Diencephalon (tissue), 1 donor: ENCODE measurements at places on chromosomes 12 and 14. TPM values are rescaled to one million over a fixed set of nuclear protein-coding genes. Genes with fewer than 3 reads are reported as not detected.

MYRFL gene
- 1.4 TPM for total RNA-seq

CBLN3 gene
- total RNA-seq: 0.46 TPM

TSPAN19 gene
- total RNA-seq: 0.92 TPM

TOMM20L gene
- total RNA-seq: not detected

IL22 gene
- total RNA-seq: not detected

KSR2 gene
- 7.2 TPM for total RNA-seq

SLC25A47 gene
- not detected for total RNA-seq

LBHD2 gene
- 1.2 TPM for total RNA-seq

BIN2 gene
- 2.3 TPM for total RNA-seq

MUCL1 gene
- total RNA-seq: not detected

ST8SIA1 gene
- total RNA-seq: 33.4 TPM

AGAP2 gene
- total RNA-seq: 55.6 TPM

SLC2A14 gene
- 0.23 TPM for total RNA-seq

PTPRQ gene
- 2.5 TPM for total RNA-seq

EEA1 gene
- 28.1 TPM for total RNA-seq

RNASE3 gene
- total RNA-seq: not detected

SMARCD1 gene
- total RNA-seq: 50.3 TPM

HOXC4 gene
- total RNA-seq: not detected

DBX2 gene
- total RNA-seq: 6.9 TPM

FAR2 gene
- 75.9 TPM for total RNA-seq

RAPGEF3 gene
- total RNA-seq: 16.6 TPM
